ENCODE measurements at places on chromosomes 3 and 15.

GRCh38 chr15:61421470-61421869 lies 192.4 kb upstream of the RORA start:
- no peaks in the 10 kb centered on the region for H3K27me3 ChIP-seq
- peaks cover 6% of the 10 kb centered on the region for H3K4me1 ChIP-seq
- no peaks in the 10 kb centered on the region for H3K36me3 ChIP-seq
- no peak for DNase-seq

DNA sequence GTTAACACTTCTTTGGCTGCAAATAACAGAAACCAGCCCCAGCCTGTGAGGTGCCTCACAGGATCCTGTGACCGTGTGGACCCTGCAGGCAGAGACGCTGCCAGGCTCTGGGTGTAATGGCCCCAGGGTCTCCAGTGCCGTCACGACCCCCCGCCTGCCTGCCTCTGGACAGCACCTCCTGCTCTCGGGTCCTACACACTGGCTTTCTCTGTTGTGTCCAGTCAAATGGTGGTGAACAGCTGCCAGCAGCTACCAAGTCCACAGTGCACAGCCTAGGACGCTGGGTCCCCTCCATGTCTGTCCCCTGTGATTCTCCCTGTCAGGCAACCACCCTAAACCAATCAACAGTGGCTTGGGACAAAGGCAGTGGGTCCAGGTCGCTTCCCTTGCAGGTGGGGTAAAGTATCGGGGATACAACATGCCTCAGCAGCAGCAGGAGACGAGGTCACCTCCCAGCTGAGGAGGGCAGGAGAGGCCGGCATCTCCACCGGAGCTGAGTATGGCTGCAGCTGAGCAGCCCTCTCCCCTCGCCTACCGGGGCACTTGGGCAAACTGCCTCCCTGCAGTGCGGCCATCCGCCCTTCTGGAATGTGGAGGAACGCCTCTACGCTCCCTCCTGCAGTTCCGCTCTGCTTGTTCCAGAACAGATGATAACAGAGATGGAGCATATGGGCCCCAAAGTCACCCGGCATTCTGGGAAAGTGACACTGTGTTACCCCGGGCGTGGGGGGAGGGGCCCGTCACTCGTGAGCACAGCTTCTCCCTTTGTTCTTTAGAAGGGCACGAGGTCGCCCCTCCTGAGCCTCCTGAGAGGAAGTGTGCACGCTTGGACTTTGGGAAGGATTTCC lies 21.1 kb upstream of the SKOR1 start:
- peaks cover 9% of the 10 kb centered on the region for H3K36me3 ChIP-seq
- peaks cover 13% of the 10 kb centered on the region for H3K4me1 ChIP-seq
- no peak overlapping the region for H3K27ac ChIP-seq
- peaks cover 8% of the 10 kb centered on the region for H3K27me3 ChIP-seq
- no peak overlapping the region for H3K4me3 ChIP-seq

DNA sequence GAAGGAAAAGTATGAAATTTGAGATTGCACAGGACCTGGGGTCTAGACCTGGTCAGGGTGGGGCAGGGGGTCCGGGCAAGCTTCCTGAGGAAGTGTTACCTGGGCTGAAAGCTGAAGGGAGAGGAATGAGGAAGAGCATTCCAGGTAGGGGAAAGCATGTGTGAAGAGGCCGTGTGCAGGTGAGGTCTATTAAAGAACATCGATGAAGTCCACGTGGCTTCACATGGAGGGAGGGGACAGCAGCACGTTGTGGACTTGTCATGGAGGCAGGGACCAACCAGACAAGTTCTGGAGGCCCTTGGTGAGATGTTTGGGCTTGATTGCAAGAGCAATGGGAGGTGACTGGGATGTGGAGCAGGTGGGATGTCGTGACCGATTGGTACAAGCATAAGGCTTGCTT lies 47.1 kb downstream of the IDH2 start:
- DNase-seq = no peak
- peak overlapping the region; percentile 76 for H3K27ac ChIP-seq
- peaks cover 15% of the 10 kb centered on the region for H3K36me3 ChIP-seq

DNA sequence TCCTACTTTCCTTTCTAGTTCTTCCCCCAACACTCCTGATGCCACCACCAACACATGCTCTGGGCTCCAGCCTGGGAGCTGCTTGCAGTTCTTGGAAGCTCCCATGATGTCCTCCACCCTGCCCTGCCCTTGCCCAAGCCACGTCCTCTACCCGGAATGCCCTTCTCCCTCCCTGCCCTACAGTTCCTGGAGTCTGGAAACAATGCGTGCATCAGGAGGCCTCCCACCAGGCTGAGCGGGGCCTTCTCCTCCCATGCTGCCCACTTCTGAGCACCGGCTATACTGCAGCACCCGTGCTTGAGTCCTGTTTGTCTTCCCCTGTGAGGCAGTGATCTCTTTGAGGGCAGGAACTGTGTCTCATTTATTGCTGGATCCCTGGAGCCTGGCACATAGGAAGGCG lies 44.6 kb downstream of the DGKG start:
- no peaks in the 10 kb centered on the region for H3K36me3 ChIP-seq
- H3K4me3 ChIP-seq = no peak overlapping the region
- H3K27ac ChIP-seq = no peak overlapping the region
- no peak for DNase-seq
- peaks cover 6% of the 10 kb centered on the region for H3K27me3 ChIP-seq

GRCh38 chr3:131738095-131738494 lies 235.3 kb upstream of the MRPL3 start:
- no peak overlapping the region for H3K4me3 ChIP-seq
- peaks cover 3% of the 10 kb centered on the region for H3K27me3 ChIP-seq
- H3K36me3 ChIP-seq = no peaks in the 10 kb centered on the region
- H3K4me1 ChIP-seq = peaks cover 4% of the 10 kb centered on the region
- no peak for DNase-seq
- H3K27ac ChIP-seq = no peak overlapping the region

DNA sequence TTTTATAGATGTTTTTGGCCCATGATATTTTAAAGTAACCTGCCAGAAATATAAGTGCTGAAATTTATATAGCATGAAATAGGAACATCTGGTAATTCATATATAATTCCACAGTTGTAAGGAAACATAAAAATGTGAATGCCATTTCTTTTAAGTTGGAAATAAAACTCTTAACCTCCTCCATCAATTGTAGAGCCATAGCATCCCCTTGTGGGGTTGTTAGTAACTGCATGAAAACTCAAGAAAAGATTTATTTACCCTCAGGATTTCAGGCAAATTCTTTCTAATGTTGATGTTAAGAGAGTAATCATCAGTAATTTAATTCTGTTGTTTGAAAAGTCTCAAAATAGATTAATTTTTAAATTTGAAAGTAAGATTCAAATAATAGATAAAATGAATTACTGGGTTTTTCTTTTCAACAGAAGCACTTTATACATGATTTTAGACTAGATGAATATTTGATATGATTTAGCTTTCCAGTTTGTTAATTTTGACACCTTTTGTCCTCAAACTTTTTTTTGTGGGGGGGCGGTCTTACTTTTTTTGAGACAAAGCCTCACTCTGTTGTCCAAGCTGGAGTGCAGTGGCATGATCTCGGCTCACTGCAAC lies 74.7 kb downstream of the RASA2 start:
- no peaks in the 10 kb centered on the region for H3K4me1 ChIP-seq
- H3K4me3 ChIP-seq = no peak overlapping the region
- peaks cover 3% of the 10 kb centered on the region for H3K27me3 ChIP-seq
- peaks cover 10% of the 10 kb centered on the region for H3K36me3 ChIP-seq

DNA sequence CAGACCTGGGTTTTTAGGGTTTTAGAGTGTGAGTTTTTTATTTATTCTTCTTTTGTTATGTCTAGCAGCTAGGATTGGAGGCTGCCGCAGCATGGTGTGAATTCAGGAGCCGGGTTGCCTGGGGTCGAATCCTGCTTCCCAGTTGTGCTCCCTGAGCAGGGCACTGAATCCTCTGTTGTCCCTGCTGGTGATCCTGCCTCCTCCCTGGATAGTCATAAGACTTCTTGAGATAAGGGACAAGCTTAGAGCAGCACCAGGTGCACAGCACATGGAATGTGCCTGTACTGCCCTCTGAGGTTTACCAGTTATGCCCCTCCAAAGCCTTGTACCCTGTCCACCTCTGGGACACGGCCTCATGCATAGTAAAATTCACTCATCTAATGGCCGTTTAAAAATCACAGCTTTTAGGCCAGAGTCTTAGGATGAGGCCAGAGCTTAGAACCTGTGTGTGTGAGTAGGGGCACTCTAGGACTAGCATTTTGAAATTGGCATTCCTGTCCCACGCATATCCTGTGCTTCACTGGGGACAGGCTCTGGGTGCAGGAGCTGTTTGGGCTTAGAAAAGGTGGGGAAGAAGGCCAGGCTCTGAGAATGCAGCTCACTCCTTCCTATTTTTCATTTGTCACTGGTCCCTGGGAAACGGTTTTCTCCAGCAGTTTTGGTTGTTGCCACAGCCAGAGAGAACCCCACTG lies 47.7 kb downstream of the CHCHD6 start:
- H3K4me1 ChIP-seq = no peaks in the 10 kb centered on the region
- H3K36me3 ChIP-seq = no peaks in the 10 kb centered on the region
- no peak for DNase-seq
- H3K4me3 ChIP-seq = no peak overlapping the region
- H3K27ac ChIP-seq = no peak overlapping the region
- H3K27me3 ChIP-seq = peaks cover 3% of the 10 kb centered on the region

DNA sequence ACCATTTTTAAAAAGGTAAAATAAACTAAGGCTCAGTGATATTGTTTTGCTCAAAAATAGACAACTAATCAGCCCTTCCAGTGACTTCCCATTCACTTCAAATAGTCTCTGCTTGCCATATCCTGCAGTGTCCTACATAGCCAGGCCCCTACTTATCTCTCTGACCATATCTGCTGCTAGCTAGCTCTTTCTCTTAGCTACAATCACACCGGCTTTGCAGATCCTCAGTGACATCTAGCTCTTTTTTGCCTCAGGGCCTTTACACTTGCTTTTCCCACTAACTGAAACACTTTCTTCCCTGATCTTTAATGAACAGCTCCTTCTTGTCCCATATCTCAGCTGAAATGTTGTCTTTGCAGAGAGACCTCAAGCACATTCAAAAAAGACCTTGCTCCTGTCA lies 161.3 kb downstream of the IL5RA start:
- H3K27ac ChIP-seq = no peak overlapping the region
- DNase-seq = no peak
- H3K36me3 ChIP-seq = no peaks in the 10 kb centered on the region

GRCh38 chr3:126448893-126449180 lies 26.9 kb downstream of the ZXDC start:
- no peaks in the 10 kb centered on the region for H3K27me3 ChIP-seq
- no peak overlapping the region for H3K4me3 ChIP-seq
- H3K36me3 ChIP-seq = peaks cover 14% of the 10 kb centered on the region
- no peak overlapping the region for H3K27ac ChIP-seq
- no peak for DNase-seq

DNA sequence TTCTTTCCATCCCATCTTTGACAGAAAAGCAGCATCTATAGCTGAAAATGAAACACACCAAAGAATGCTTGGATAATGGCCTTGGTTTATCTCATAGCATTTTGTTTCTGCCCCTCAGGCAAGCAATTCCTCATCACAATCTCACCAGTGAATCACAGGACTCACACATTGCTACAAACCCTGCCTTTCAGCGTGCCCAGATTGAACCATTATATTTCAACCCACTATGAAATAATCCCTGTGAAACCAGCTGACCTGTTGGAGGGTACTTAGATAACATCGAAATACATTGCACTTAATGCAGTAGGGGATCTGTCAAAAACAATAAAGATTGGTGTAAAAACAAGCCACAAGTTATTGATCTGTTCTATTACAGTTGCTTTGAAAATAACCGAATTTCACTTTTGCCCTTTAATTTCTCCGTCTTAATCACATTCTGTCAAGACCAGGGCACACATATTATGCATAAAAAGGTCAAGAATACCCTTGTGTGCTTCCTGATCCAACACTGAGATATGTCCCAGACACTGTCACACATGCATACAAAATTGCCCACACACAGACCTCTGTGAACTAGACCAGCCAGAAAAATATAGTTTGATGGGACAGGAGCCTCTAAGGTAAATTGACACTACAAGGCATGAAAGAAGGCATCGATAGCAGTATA lies 839.8 kb downstream of the NTRK3 start:
- DNase-seq = no peak
- no peak overlapping the region for H3K4me3 ChIP-seq
- no peak overlapping the region for H3K27ac ChIP-seq
- no peaks in the 10 kb centered on the region for H3K36me3 ChIP-seq
- no peaks in the 10 kb centered on the region for H3K27me3 ChIP-seq

- H3K36me3 ChIP-seq = peaks cover 5% of the 10 kb centered on the region
- no peaks in the 10 kb centered on the region for H3K4me1 ChIP-seq
- peaks cover 7% of the 10 kb centered on the region for H3K27me3 ChIP-seq
- no peak for DNase-seq
- no peak overlapping the region for H3K4me3 ChIP-seq
Observed at GRCh38 chr3:48739617-48739954, 22.6 kb upstream of the IP6K2 start.

- no peak overlapping the region for H3K27ac ChIP-seq
- no peaks in the 10 kb centered on the region for H3K36me3 ChIP-seq
- no peak overlapping the region for H3K4me3 ChIP-seq
- DNase-seq = no peak
Observed at GRCh38 chr3:124760601-124761000, 30.3 kb downstream of the UMPS start.

GRCh38 chr15:66848686-66849392 lies 146.8 kb downstream of the SMAD6 start:
- H3K4me1 ChIP-seq = peaks cover 2% of the 10 kb centered on the region
- H3K4me3 ChIP-seq = no peak overlapping the region
- peaks cover 1% of the 10 kb centered on the region for H3K27me3 ChIP-seq
- no peak overlapping the region for H3K27ac ChIP-seq
- H3K36me3 ChIP-seq = no peaks in the 10 kb centered on the region
- DNase-seq = no peak

GRCh38 chr15:59456114-59456513 lies 18.1 kb downstream of the FAM81A start:
- H3K4me3 ChIP-seq = no peak overlapping the region
- H3K27ac ChIP-seq = no peak overlapping the region
- no peak for DNase-seq
- H3K4me1 ChIP-seq = no peaks in the 10 kb centered on the region
- H3K36me3 ChIP-seq = no peaks in the 10 kb centered on the region

DNA sequence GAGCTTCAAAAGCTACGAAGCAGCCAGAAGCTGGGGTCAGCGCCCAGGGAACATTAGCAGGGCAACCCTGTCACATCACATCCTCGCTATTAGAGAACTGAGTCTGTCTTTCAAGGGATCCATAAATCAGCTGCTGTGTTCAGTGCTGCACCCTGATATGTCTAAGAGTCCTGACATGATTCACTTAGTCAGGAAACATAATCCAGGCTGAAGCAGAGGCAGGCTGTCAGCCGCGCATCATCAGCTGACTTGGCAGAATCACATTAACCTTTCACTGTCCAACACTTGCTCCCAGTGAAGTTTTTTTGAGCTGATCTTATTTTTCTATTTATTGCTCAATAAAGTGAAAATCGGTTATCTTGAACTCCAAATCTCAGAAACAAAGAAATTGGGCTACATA lies 23.5 kb downstream of the MYH15 start:
- no peaks in the 10 kb centered on the region for H3K27me3 ChIP-seq
- no peak for DNase-seq
- H3K27ac ChIP-seq = no peak overlapping the region
- H3K36me3 ChIP-seq = no peaks in the 10 kb centered on the region
- no peaks in the 10 kb centered on the region for H3K4me1 ChIP-seq

- H3K4me3 ChIP-seq = no peak overlapping the region
- DNase-seq = no peak
- H3K27ac ChIP-seq = no peak overlapping the region
- peaks cover 7% of the 10 kb centered on the region for H3K27me3 ChIP-seq
- H3K4me1 ChIP-seq = peaks cover 25% of the 10 kb centered on the region
- H3K36me3 ChIP-seq = peaks cover 4% of the 10 kb centered on the region
Observed at GRCh38 chr3:177294221-177294620, 96.9 kb upstream of the TBL1XR1 start.

GRCh38 chr3:26592451-26592850 lies 30.1 kb upstream of the LRRC3B start:
- H3K36me3 ChIP-seq = no peaks in the 10 kb centered on the region
- H3K4me3 ChIP-seq = no peak overlapping the region
- H3K27me3 ChIP-seq = peaks cover 4% of the 10 kb centered on the region
- H3K4me1 ChIP-seq = no peaks in the 10 kb centered on the region
- H3K27ac ChIP-seq = no peak overlapping the region
